ENCODE measurements at places on chromosomes 3 and 15.

DNA sequence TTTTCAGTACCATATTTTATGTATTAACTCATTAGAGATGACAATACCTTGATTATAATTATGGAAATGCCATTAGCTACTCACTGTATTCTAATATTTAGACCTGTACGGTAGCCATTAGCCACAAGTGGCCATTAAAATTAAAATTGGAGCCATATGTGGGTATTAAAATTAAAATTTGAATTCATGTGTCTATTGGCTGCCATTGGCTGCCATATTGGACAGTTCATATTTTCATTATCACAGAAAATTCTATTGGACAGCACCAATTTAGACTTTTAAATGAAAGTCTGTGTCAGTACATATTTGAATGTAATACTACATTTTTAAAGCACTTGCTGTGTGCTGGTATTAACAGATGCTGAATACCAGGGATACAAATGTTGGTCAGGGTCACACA, 3.0 kb downstream of the ATP11B start:
- DNase-seq, result no peak

DNA sequence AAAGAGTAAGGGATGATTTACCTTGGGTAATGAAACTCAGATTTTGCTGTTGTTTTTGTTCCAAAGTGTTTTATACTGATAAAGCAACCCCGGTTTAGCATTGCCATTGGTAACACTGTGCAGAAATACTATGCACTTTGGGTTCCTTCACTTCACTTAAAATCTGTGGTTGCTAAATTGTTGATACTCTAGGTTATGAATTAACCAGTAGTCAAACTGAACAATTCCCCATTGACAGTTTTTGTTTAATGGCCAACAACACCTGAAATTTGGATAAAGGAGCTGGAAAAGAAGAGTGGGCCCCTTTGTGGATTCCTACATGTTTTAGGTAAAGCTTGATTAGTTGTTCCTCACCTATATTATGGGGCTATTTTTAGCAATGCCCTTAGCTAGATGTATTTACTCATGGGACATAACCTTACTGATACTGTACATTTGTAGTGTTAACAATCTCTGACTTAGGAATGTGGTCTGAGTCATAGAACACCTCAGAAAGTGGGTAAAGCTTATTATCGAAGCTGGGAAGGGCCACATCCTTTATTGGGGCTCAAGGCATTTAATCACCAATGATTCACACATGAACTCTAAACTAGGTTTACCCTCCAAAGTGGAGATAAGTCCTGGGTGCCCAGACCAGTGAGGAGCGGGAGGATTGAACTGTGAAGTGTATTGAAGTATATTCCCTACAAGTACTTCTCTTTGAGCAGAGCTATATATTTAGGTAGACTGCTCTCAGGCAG, 29.5 kb upstream of the THRB start:
- no peak for DNase-seq

GRCh38 chr3:131025539-131025938, 1.1 kb downstream of the ASTE1 start:
- no peak for DNase-seq

GRCh38 chr3:169666376-169667165, 3.1 kb upstream of the MECOM start:
- no peak for DNase-seq

DNA sequence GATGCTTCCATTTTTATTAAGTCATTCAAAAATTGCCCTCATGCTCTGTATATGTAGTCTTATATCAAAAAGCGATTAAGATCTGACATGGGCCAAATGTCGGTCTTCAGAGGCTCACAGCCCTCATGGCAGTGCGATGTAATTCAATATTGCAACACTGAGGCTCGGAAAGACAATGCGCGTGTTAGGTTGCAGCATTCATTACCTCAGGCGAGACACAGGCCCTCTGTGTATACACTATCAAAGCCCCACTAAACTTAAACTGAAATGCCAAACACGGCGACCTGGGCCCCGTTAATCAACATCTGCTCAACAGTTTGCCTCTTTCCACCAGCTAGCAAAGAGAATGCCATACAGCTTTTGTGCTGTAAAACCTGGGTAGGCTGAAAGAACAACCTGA, 413.4 kb downstream of the ERC2 start:
- no peak for DNase-seq

DNA sequence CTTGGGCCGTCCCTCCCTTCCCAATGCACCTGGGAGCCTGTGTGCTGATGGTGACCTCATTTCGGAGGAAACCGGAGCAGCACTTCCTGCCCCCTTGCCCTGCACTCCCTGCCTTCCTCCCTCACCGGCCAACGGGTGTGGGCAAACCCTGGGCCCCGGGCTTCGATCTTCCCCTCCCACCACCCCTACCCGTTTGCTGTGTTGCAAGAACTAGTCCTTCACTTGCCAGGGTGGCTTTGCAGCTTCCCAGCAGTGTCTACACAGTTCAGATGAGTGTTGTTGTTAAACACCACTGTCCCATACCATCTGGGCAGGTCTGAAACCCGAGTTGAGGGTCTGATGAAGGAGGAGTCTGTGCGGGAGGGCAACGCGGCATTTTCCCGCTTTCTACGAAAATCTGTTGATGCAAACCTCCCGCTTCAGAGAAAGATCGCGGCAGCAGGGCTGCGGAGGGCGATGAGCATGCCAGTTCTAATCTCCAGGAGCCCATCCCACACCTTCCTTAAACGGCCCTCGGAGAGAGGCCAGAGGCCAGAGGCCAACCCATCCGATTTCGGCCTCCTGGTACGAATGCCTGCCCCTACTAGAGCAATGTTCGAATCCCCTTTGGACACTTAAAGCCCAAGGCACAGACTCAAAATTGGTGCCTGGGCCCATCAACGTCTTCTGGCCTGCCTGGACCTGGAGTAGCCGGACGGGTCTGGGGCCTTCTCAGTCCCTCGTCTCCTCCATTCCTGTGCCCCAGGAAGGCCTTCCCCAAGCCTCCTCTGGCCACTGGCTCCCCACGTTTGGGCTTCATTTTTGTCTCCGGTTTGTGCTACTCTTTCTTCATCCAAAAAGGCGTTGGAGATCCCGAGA, 35.7 kb upstream of the POLG start:
- peak; percentile 65 for DNase-seq

DNA sequence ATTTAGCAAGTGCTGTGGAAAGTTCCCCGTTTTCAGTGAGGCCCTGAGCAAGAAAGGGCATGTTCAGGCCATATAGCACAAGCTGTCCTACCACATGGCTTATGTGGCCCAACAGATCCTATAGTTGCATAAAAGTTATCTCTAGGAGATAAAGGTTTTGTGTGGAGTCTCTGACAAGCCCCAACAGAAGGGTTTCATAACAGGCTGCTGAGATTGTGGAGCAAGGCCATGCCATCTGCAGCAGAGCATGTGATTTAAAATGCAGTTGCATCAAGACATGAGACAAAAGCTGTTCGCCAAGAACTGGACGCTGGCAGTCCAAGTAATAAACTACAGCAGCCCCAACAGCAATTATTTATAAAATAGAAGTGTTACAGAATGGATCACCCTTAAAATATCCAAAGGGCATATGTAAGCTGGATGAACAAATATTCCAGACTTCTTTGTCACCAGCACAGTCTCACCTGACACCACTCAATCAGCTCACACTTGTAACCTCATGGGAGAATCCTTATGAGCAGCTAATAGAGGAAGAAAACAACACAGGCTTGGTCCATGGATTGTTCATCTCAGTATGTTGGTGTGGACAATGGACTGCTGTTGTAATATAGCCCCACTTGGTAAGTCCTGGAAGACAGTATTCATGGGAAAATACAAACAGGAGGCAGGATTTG, 14.4 kb upstream of the CLDN1 start:
- no peak for DNase-seq

- DNase-seq, result no peak
These were observed 39.8 kb downstream of the EOGT start for GRCh38 chr3:68973639-68974038.

GRCh38 chr15:101127506-101128076, 124.3 kb downstream of the CHSY1 start:
- peak; percentile 70 for DNase-seq

GRCh38 chr15:65087873-65088642, 11.5 kb downstream of the KBTBD13 start:
- no peak for DNase-seq

DNA sequence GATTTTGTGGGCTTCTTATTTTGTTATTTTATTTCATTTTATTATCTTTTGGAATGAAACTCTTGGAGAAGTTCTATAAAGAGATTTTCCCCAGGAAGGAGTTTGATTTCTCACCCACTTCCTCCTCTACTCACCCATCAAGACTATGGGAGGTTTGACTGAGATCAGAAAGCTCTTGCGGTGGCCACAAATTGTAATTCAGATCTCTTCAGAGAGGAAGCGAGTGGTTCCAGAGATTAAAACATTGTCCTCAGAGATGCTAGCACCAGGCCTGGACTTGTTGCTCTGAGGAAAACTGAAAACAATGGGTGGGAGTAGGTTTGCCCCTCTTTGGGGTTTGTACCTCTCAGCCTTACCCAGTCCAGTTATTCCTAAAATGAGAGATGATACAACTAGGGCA, 8.1 kb upstream of the MUC13 start:
- no peak for DNase-seq

DNA sequence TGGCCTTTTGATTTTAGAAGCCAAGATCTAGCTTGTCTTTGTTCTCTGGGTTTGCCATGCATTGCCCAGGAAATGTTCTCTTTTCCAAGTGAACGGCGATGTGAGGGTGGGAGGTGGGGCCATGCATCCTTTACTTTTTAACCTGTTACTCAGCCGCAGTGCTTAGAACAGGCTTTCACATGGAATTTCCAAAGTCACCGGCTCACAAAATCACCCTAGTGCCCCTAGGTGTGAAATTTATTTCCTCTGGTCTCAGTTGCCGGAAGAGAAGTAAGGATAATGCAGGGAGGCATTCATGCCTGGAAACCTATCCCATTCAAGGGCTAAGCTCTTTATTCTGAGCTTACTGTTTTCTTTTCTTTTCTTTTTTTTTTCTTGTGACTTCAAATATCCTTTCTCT, 93.2 kb downstream of the CACNA2D3 start:
- DNase-seq, result no peak
